Uterus (tissue), 4 donors: ENCODE measurements at places on chromosomes 12 and 14. TPM values are rescaled to one million over a fixed set of nuclear protein-coding genes. Genes with fewer than 3 reads are reported as not detected.
A peak's percentile ranks its signal among the peaks of the same experiment; 100 is the strongest.

Gene GPX2
- total RNA-seq, result not detected

DNA sequence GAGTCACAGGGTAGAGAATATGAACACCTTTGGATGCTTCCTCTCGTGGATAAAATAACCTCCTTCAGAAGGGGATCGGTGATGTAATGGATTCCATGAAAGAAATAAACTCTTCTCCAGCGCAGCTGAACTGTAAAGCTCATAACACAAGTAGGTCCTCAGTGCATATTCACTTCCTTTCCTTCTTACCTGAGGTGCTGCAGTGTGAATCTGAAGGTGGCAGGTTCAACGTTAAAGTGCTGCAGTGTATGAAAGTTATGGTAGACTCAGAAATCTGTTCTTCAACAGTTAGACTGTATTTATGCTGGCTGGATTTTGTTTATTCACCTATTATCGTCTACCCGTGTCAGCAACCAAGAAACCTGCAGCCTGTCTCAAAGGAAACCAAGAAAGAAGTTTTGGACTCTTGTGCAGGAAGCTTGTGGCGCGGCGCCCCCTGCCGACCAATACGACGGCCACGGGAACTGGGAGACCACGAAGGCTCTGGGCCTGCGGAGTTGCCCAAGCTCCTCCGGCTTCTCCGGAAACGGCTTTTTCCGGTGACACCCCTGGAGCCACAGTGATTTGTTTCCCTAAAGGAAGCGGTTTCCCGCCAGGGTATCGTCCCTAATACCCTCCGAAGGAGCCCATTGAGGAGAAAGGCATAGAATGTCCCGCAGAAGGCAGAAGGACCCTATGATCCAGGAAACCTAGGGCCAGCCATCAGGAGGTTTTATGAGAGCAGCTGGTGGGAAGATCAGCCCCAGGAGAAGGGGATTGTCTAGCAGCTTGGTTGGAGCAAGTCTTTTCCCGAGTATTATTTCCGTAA is 17.6 kb upstream of the RNASE3 start:
- DNase-seq, result peak; percentile 64
- no peak overlapping the region for H3K4me3 ChIP-seq
- H3K4me1 ChIP-seq, result no peaks in the 10 kb centered on the region
- no peaks in the 10 kb centered on the region for H3K36me3 ChIP-seq
- H3K27me3 ChIP-seq, result no peaks in the 10 kb centered on the region

- no peaks in the 10 kb centered on the region for H3K36me3 ChIP-seq
- DNase-seq, result no peak
- no peak overlapping the region for H3K4me3 ChIP-seq
Measured at GRCh38 chr14:99807413-99808153, 14.4 kb downstream of the EML1 start.

- no peaks in the 10 kb centered on the region for H3K27me3 ChIP-seq
- H3K4me3 ChIP-seq, result peak overlapping the region; percentile 86
- peak overlapping the region; percentile 84 for H3K27ac ChIP-seq
- no peaks in the 10 kb centered on the region for H3K36me3 ChIP-seq
Measured at GRCh38 chr12:62466018-62466593, 520 bp upstream of the MON2 start.

- DNase-seq, result no peak
- H3K4me1 ChIP-seq, result no peaks in the 10 kb centered on the region
- H3K36me3 ChIP-seq, result no peaks in the 10 kb centered on the region
- H3K27ac ChIP-seq, result no peak overlapping the region
- H3K27me3 ChIP-seq, result no peaks in the 10 kb centered on the region
- no peak overlapping the region for H3K4me3 ChIP-seq
Measured at GRCh38 chr12:61758661-61759060, 501.5 kb upstream of the USP15 start.

DNA sequence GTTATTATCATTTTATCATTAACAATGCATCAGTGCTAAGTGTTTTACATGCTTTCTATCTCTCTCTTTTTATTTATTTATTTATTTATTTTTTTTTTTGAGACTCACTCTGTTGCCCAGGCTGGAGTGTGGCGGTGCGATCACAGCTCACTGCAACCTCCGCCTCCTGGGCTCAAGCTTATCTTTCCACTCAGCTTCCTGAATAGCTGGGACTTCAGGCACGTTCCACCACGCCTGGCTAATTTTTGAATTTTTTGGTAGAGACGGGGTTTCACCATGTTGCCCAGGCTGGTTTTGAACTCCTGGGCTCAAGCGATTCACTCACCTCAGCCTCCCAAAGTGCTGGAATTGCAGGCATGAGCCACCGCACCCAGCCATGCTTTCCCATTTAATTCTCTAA is 3.9 kb upstream of the BTG1 start:
- no peaks in the 10 kb centered on the region for H3K27me3 ChIP-seq
- no peak overlapping the region for H3K27ac ChIP-seq
- no peak overlapping the region for H3K4me3 ChIP-seq

Gene AICDA
- total RNA-seq, result not detected

DNA sequence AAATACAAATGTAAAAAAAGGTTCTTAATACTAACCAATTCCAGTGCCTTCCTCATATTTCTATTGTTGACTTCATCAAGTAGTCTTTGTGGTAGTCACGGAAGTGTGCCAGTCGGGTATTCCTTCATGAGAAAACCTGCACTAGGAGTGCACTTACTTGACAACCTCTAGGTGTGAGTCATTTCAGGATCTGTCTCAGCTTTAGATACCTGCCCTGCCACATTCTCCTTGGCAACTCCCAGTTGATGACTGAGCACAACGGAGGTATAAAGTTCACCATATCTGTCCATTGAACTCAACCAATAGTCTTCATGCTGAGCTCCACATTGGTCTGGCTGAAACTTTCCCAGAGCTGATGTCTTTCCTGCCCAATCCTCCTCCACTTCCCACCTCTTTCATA is 215.7 kb downstream of the SYT10 start:
- H3K27me3 ChIP-seq, result no peaks in the 10 kb centered on the region
- no peaks in the 10 kb centered on the region for H3K4me1 ChIP-seq
- no peak for DNase-seq

DNA sequence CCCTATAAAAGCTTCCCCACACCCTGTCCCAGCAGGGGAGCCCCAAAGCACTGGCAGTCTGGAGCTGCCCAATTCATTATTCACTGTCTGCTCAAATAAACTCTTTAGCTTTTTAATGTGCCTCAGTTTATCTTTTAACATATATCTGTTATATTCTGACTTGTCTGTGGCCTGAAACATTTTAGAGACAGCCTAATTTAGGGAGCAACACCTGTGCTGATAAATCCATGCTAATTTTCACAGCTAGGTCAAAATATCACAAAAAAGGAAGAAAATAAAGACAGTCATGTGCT is 32.9 kb downstream of the TMTC1 start:
- no peak for DNase-seq
- H3K4me1 ChIP-seq, result no peaks in the 10 kb centered on the region
- H3K36me3 ChIP-seq, result no peaks in the 10 kb centered on the region

DNA sequence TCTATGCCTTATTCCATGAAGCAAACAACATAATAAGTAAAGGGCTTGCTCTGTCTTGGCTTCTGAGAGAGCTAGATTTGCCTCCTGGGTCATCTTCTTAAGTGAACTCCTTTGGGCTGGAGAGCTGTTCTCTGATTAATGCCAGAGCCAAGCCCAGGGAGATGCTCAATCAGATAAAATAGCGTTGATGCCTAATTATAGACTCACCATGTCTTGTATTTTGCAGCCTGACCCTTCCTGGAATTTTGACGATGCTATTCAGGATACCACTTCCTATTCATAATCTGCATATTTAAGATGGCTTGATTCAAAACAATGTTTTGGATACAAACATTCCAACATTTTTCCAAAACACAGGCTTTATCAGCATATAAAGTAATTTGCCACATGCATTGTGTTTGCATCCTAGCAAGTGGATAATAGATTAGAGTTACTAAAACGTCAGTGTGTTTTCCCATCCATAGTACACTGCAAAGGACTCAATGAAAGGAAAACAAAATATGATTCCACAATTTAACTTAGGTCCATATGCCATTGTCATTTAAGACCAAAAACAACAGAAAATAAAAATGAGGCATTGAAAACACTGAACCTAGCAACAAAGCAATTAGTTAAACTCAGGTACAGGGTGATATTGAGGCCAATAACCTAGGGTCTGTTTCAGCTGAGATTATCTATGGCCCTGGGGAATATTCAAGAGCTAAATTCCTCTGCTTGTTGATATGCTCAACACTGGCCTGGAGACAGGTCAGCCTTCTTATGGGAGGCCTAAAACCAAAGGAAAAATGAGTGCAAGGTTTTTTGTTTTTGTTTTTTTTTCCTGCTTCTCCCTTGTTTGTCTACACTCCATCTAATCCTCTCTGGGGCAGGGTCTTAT is 184.2 kb upstream of the FOXN3 start:
- no peak overlapping the region for H3K4me3 ChIP-seq
- no peaks in the 10 kb centered on the region for H3K4me1 ChIP-seq
- H3K36me3 ChIP-seq, result no peaks in the 10 kb centered on the region
- no peaks in the 10 kb centered on the region for H3K27me3 ChIP-seq
- H3K27ac ChIP-seq, result no peak overlapping the region
- DNase-seq, result no peak

GRCh38 chr14:73283608-73284379 is 46.5 kb downstream of the PAPLN start:
- H3K4me1 ChIP-seq, result no peaks in the 10 kb centered on the region
- H3K27ac ChIP-seq, result no peak overlapping the region
- H3K4me3 ChIP-seq, result no peak overlapping the region
- H3K36me3 ChIP-seq, result no peaks in the 10 kb centered on the region
- H3K27me3 ChIP-seq, result no peaks in the 10 kb centered on the region

DNA sequence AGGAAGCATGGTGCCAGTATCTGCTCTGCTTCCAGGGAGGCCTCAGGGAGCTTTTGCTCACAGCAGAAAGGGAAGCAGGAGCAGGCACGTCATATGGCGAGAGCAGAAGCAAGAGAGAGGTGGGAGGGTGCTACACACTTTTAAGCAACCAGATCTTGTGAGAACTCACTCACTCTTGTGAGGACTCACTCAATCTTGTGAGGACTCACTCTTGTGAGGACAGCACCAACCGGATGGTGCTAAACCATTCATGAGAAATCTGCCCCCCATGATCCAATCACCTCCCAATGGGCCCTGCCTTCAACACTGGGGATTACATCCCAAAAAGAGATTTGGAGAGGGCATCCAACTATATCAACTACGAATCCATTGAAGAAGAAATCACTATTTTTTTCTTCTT is 34.3 kb upstream of the LMNTD1 start:
- no peak overlapping the region for H3K4me3 ChIP-seq
- no peak for DNase-seq
- H3K27me3 ChIP-seq, result no peaks in the 10 kb centered on the region
- H3K36me3 ChIP-seq, result no peaks in the 10 kb centered on the region
- H3K4me1 ChIP-seq, result no peaks in the 10 kb centered on the region

Gene PTPRB
- total RNA-seq, result 87.6 TPM

DNA sequence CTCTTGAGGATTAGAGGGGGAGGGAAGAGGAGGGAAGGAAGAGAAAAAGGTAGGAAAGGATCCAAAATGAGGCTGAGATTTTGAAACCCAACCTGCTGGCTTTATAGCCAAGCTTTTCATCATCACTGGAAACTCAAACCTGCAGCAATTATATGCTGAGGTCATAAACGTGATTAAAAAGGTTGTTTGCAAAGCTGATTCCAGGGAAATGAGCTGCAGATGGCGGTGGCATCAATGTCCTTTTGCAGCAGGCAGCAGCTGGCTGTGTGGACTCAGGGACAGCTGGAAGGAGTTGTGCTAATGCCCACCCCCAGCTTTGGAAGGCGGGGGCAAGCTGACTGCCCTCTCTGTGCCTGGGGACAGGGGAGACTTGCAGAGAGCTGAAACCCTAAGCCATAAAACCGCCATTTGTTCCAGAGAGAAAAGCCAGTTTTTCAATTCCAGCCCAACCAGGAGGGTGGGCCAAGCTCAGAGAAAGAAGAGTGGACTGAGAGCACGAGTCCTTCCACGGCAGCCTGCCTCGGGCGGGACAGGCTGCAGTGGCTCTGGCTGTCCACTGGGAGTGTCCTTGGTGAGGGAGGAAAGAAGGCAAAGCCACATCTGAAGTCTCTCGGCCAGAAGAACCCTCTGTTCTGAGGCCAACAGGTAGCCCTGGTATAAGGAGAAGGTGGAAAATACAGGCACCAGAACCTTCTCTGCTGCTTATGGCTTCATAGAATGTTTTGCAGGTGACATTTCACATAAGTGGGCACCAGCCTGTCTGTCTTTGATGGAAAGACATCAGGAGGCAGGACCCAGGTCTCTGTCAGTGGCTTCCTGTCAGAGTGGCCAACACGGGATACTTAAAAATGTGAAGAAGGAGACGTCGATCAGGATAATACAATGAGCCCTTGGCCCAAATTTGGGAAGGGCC is 90.7 kb downstream of the SINHCAF start:
- H3K27ac ChIP-seq, result no peak overlapping the region
- no peaks in the 10 kb centered on the region for H3K27me3 ChIP-seq
- no peaks in the 10 kb centered on the region for H3K4me1 ChIP-seq
- peak; percentile 35 for DNase-seq

Gene CCNB1IP1
- 45.1 TPM for total RNA-seq
